ENCODE measurements at places on chromosomes 11 and 22.

GRCh38 chr11:59423835-59424234 lies 2.4 kb downstream of the OR5A2 start:
- DNase-seq: no peak

DNA sequence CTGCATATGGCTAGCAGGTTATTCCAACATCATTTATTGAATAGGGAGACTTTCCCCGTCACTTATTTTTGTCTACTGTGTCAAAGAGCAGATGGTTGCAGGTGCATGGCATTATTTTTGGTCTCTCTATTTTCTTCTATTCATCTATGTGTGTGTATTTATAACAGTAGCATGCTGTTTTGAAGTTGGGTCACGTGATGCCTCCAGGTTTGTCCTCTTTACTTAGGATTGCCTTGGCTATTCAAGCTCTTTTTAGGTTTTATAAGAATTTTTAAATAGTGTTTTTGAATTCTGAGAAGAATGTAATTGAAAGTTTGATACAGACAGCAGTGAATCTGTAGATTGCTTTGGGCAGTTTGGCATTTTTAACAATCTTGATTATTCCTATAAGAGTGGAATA lies 770.6 kb downstream of the CNTN5 start:
- no peak for DNase-seq

GRCh38 chr11:114061681-114062049 lies 2.2 kb downstream of the ZBTB16 start:
- no peak for DNase-seq

DNA sequence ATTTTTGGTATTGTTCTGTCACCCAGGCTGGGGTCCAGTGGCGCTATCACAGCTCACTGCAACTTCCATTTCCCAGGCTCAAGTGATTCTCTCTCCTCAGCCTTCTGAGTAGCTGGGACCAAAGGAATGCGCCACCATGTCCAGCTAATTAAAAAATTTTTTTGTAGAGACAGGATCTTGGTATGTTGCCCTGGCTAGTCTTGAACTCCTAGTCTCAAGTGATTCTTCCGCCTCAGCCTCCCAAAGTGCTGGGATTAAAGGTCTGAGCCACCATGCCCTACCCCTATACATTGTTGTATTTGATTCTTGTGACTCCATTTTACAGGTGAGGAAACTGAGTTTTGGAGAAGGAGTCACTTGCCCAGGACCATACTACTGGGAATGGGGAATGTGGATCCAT lies 11.9 kb downstream of the KIAA1671 start:
- DNase-seq: no peak

DNA sequence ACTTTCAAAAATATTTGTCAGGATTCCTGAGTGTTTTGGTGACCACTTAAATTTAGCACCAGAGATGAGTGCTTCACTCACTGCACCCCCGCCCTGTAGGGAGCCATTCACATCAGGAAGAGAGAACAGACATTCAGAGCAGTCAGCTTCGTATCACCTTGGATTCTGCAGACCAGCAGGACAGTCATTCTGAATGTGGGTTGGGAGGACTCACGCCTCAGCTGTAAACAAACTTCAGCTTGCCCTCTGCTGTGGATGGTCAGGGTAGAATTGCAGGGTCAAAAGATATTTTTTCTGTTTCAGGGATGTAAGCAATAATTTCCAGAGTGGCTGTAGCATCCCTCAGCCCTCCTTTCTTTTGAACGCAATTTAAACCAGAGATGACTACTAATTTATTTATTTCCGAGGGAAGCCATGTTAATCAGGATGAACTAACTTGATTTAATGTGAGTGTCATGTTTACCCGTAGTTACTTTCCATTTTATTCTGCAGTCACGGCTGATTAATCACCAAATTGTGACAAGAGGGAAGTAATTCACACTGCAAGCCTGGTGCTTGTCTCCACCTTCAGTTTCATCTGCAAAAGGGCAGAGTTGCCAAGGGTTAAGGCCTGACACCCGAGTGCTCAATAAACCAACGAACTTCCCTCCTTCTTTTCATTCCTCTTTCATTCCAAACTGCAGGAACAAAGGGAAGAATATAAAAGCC lies 174.2 kb upstream of the DDI1 start:
- DNase-seq: peak; percentile 3

DNA sequence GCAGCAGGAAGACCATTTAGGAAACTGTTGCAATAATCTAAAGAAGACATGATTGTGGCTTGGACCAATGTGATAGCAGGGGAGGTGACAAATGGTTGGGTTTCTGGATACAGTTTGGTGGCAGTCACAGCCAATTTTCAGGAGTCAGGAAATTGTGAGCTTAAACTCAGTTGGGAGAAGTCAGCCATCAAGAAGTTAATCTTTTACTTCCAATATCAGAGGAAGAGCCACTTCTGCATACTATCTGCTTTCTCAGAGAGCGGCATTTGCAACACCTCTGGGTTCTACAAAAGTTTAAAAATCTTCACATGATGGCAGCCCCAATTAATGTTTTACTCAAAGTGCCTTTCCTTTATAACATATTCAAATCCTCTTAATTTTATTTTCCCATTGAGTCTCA lies 33.7 kb upstream of the PDE3B start:
- DNase-seq: no peak

- DNase-seq: no peak
Observed at GRCh38 chr11:88454881-88455280, 117.3 kb upstream of the CTSC start.

- no peak for DNase-seq
Observed at GRCh38 chr11:47551086-47551485, 1.8 kb downstream of the CELF1 start.

- peak; percentile 46 for DNase-seq
Observed at GRCh38 chr22:31089160-31090100, 8.3 kb downstream of the SMTN start.

DNA sequence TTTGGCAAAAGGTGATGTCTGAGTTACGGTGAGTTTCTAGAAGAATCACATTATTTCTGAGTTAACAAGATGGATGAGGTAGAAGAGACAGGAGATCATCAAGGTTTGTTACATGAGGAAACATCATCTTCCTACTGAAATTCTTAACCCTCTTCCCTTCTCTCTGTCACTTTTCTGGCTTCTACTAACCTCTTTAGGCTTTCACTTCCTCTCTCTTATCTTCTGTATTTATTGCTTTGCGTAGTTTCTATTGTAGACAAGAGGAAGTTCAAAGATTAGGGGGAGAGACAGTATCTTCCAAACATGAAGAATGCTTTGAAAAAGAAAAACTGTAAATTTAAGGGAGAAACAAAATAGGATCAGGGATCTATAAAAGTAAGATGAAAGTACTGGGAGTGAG lies 75.4 kb downstream of the TRPC6 start:
- DNase-seq: no peak

- DNase-seq: no peak
Observed at GRCh38 chr22:38131399-38131798, 20.9 kb upstream of the BAIAP2L2 start.

DNA sequence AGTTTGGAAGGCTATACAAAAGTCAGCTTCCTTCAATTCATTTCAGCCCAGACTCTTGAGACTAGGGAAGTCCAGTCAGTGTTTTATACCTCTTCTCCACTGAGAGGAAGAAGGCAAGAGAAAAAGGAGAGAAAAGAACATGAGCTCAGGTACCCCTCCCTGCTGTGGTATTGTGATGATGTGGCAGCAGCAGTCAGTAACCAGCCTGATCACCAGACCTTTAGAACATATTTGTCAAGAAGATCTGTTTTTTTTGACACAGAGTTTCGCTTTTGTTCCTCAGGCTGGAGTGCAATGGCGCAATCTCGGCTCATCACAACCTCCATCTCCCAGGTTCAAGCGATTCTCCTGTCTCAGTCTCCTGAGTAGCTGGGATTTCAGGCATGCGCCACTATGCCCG lies 21.2 kb upstream of the RPS13 start:
- no peak for DNase-seq
